ENCODE measurements at places on chromosomes 13 and 19.

DNA sequence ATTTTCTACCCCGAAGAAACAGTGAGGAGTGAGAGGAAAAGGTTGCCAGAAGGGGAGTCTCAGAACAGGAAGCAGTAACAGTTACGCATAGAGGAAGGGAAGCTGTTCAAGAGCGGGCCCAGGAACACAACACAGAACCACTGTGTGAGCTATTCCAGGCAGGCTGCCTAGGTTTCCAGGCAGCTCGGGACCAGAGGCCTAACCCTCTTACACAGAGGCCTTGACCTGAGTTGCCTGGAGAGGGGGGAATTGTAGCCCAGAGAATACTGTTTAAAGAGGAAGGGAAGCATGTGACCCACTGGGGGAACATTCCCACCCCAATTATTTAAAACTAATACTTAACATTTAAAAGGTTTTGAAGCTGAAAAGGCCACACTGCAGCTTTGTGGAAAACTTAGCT lies 93.3 kb upstream of the ZNF98 start:
- no peak for DNase-seq

- no peak for DNase-seq
Observed at GRCh38 chr13:100675661-100676129, 1.1 kb upstream of the TMTC4 start.

DNA sequence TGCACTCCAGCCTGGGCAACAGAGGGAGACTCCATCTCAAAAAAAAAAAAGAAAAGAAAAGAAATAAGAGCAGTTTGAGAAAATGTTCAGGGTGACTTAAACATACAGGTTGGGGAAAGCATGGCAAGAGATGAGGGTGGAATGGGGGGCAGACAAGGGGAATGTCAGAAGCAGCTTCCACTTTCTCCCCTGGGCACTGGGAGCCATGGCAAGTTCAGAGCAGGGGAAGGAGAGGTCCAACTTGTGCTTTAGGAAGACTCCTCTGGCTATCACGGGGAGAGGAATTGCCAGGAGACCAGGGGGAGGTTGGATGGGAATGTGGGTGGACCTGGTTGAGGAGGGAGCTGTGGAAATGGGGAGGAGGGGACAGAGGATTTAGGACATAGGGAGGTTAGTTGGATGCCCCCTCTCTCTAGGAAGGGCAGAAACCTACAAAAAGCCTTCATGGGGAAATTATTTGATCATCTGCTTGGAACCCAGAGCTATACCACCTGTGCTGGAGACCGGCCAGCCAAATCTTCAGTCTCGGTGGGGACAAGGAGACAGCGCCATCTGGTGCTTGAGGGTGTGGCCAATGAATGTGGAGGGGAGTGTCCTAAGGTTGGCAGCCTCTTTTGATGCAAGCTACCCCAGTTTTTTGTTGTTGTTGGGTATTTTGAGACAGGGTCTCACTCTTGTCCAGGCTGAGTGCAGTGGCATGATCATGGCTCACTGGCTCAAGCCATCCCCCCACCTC lies 7.3 kb upstream of the STRN4 start:
- DNase-seq, result peak; percentile 76

DNA sequence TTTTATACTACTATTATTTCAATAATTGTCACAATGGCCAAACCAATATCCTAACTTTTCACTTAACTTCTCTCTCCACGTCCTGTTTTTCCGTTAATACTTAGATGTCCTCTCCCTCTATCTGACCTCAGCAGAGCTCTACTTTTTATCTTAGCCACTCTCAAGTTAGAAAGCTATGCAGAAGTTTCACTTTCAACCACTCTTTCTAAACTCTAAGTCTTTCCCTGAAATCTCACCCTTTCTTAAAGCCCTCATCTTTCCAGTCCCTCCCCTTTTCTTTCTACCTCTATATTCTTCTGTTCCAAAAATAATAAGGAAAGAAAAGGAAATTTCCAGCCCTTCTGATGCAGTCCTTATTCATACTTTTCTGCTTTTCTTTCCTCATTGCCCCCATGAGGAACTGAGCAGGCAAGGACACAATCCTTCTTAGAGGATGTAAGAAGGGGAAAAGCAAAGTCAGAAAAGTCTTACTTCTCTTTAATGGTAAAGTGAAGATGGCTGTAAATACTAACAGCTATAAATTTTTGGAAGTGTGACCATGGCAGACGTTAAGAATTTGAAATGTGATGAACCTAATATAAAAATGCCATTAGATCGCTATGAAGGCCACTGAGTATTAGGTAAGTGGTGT lies 23.0 kb downstream of the FAM216B start:
- no peak for DNase-seq

- no peak for DNase-seq
Observed at GRCh38 chr13:21526707-21527540, 67.8 kb upstream of the ZDHHC20 start.

GRCh38 chr13:49221590-49221965 lies 1.4 kb downstream of the MLNR start:
- no peak for DNase-seq

Measured in activated T-cell treated with anti-CD3 and anti-CD28 coated beads, Interleukin-2, amount 50 U/mL, for 48 hours (primary cell).